ENCODE measurements at places on chromosomes 2 and 18.

DNA sequence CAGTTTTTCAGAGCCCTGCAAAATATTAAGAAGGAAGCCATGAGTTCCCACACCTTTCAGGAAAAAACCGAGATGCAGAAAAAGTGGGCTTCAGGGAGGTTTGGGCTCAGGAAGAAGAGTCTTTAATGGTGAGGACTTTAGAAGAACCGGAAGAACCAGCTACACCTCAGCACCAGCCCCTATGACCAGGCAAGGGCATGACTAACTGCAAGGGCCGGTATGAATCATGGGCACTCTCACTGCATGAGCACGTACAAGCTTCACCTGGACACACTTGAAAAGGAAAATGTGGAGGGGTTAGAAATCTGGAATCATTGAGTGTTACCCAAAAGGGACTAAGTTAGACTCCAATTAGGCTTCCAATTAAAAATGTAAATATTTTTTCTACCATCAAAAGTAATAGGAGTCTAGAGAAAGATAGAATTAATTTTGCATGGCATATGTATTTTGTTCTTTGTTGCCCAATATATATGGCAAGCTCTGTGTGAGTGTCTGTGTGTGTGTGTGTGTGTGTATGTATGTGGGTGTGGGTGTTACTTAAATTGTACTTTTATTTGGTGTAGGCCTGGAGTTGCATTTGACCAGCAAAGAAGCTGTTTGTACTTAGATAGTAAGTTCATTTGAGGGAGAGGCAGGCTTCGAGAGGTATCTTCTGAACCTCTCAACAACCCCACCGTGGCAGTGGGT lies 66.5 kb upstream of the THUMPD2 start:
- no peak for DNase-seq

DNA sequence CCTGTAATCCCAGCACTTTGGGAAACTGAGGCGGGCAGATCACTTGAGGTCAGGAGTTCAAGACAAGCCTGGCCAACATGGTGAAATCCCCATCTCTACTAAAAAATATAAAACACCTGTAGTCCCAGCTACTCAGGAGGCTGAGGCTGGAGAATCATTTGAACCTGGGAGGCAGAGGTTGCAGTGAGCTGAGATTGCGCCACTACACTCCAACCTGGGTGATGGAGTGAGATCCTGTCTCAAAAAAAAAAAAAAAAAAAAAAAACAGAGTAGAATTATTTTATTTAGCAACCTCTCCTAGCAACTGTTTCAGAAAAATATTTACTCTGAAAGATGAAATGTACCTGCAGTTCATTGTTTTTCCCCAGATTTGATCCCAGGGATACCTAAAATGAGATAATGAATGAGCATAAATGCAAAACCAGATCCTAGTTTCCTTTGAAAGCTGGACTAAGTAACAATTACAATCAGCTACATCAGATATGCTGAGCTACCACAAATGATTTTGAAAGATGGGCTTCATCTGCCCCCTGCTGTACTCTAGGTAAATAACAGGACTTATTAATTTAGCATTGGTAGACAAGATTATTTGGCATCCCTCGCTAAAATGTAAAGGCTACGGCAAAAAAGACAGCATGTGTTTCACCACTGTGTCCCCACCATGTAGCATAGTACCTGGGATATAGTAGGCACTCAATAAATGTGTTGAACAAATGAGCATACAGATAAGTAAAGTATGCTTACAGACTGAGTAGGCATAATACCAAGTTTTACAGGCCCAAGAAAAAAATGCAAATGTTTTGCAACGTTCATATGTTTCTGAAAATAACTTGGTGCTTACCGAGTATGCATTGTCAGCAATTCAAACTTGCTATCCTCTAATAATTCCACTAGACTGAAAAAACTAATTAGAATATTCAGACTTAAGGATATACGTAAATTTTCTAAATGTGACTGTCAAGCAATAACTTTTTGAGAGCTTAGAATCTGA lies 102.5 kb downstream of the ATL2 start:
- no peak for DNase-seq

DNA sequence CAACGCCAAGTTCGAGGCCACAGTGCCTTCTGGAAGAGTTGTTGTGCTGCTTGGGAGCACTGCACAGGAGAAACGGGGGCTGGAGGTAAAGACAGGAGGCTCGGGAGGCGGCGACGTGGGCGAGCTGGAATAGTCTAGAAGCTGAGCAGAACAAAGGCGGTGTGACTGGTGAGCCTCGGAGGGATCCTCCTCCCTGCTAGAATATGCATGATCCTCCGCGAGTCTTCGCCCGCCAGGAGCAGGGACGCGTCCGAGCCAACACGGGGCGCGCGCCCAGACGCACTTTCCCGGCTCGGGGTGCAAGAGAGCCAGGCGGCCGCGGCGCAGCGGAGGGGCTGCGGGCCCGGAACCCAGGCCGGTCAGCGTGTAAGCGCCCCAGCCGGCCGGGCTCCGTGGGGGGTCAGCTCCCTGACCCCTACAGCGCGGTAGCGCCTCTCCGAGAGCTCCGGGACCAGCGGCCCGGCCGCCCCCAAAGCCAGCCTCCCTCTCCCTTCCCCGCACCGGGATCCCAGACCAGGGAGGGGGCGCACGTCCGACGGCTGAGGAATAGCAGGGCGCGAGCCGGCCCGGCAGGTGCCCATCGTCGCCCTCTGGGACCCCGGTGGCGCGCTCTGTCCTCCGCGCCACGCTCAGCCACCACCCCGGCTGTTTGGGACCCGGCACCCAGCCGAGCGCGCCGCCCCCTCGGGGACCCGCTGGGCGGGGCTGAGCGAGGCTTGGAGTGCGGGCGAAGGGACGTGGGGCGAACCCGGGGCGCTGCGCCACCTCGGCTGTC lies 62.5 kb downstream of the GNAL start:
- no peak for DNase-seq

DNA sequence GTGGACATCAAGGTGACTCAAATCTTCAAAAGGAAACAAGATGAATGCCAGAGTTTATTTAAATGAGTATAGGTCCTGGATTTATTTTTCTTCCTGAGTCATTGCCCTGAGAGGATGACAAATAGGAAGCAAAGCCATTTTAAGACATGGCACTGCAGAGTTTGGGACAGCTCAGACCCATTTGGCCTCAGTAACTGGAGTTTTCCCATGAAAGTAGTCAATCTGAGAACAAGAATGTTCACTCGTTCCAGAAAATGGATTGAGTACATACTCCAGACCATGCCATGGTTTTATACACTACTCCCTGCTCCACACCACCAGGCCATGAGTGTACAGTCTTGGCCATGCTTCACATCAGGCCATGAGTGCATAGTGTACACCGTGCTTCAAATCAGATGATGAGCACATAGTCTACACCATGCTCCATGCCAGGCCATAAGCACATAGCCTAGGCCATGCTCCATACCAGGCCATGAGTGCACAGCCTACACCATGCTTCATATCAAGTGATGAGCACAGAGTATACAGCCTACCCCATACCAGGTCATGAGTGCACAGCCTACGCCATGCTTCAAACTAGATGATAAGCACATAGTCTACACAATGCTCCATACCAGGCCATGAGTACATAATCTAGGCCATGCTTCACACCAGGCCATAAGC lies 202.4 kb downstream of the FBXO15 start:
- DNase-seq, result no peak

DNA sequence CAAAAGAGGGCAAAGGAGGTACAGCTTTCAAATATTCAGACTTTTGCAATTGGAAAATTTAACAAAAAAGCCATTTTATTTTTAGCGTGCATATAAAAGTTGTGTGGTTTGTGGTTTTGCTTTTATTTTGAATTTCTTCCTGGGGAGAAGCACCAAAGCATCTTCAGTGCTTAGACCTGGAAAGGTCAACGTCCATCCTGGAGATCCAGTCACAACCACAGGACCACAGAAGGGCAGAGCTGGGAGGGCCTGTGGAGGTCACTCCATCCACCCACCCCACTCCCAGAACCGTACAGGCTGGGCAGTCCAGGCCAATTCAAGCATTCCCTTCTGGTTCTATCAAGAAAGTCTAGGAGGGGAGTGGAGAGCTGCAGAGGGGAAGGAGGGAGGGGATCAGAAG lies 43.8 kb downstream of the MPHOSPH10 start:
- DNase-seq, result no peak

DNA sequence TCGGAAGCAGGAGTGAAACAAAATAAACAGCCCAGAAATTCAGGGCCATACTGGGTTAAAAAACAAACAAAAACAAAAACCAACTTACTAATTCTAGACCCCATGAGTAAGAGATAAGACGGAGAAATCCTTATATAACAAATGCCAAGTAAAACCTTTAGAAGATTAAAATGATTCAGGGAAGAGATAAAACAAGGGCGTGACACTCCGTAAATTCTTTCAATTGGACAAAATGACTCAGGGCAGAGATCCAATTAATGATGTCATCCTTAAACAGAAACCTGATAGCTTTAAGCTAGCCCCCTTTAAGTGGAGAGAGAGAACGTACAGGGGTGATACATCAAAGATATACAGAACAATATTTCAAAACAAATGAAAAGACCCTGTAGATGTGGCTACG lies 317.4 kb downstream of the NBAS start:
- no peak for DNase-seq

GRCh38 chr2:40240070-40240469 lies 211.8 kb downstream of the SLC8A1 start:
- DNase-seq, result no peak

DNA sequence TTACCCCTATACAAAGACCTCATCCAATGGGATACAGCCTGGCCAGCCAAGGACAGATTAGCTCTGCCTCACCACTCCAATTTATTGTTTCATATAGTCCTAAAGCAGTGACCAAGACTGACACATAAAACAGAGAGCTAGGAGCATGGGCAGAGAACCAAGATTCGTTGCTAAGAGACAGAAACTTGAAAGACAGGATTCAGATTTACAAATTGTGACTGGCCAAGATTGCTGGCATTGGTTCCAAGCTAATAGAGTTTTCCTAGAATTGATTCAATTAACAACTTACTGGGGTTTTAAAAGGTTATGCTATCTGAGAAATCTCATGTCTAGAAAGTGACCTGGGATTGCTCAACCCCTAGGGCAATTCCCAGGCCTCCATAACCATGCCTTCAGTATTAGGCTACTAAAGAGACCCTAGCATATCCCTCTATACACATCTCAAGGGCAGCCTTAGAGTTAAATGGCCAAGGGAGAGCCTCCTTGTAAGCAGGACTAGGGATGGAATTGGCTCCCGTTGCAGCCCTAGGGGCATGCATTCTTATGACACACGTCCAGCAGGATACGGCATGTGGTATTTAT lies 75.6 kb downstream of the ICOS start:
- DNase-seq, result no peak

DNA sequence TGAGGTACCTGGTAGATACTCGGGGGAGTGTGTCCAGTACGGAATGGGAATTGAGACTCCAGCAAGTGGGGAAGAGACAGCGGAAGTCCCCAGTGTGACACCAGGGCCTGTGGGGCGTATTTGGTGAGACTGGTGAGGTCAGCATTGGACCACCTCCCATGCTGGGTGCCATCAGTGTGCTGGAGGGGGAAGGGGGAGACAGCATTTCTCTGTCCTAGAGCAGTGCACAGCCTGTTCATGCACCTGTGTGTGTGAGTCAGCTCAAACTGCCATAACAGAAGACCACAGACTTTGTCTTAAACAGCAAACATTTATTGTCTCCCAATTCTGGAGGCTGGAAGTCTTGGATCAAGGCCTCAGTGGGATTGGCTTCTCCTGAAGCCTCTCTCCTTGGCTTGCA lies 301.8 kb downstream of the GBX2 start:
- no peak for DNase-seq
